AG04450 (cell line): ENCODE measurements at places on chromosomes 2 and 18. TPM values are rescaled to one million over a fixed set of nuclear protein-coding genes. Genes with fewer than 3 reads are reported as not detected.

Gene POMC
- not detected in 2 replicates for polyA plus RNA-seq

Gene UPP2
- not detected in 2 replicates for polyA plus RNA-seq

DNA sequence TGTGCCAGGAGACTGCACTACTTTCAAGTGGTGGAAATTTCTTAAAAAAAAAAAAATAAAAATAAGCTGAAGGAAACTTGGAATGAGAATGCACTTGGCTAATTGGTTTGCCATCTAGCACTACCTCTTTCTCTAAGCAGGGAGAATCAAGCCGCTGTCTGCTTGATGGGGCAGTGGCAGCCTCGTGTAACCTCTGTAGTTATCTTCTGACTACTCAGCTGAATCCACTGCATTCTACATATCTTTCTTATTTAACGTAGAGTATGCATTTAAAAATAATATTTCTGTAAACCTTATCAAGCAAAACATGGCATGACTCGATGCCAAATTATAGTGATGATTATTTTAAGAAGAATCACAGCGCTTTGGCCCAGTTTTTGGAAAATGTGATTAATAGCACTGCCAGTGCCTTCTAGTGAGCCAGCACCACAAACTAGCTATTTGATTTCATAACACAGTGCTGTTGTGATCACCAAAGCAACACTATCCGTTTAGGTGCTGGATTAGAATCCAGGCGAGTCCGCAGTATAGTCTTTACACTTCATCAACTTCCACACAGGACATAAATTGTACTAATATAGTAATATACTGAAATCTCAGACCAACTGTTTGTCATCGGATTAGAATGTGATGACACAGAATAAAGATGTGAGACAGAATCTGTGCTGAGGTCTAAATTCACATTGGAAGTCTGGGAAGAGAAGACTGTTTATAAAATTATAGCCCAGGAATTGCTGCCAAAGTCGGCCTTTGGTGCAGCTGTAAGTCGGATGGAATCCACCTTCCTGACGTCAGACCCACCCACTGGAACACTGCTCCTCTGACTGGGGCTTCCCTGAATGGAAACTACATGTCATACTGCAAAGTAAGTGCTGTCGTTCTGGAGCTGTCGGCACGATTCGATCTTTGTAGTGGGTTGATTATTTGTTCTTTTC, 136.5 kb upstream of the ETAA1 start:
- DNase-seq, result peak; percentile 100

- DNase-seq, result no peak
Measured at GRCh38 chr2:43407935-43408334, 181.5 kb upstream of the ZFP36L2 start.

- no peak for DNase-seq
Measured at GRCh38 chr18:31634331-31634713, 42.6 kb downstream of the TTR start.

- DNase-seq, result no peak
Measured at GRCh38 chr2:226643946-226644282, 155.7 kb downstream of the IRS1 start.

DNA sequence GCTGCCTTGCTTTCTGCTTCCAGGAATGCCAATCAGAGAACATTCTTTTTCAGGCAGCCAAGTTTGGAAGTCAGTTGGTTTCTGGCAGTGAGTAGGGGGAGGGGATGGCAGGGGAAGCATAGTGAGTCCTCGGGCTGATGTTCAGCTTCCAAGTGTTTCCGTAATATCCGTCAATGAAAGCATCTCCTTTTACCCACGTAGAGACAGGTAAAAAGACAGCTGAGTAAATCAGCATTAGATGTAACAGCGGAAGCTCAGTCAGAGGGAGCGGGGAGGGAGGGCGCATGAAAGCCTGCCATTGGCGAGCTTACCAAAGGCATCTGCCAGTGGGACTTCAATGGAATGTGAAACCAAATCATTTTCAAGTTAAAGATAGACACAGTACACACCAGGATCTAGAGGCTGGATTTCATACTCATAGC, 117.1 kb upstream of the DTNA start:
- DNase-seq, result peak; percentile 16

DNA sequence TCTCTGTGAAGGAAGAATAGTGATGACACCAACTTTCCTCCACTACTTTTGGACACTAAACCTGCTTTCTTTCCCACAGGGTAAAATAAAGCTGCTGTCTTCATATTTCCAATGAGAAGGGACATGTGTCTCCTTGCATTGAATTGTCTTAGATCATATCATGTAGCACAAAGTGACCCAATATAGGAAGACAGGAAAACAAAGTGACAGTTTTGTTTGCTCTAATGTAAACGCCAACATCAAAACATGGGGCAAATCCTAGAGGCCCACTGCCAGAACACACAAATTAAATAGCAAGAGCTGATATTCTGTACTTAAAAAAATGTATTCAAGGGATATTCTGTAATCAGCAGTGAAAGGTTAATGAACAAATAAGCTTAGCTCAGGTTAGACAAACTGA, 36.1 kb downstream of the ARHGAP15 start:
- DNase-seq, result no peak
